Brain (organoid and tissue), 16 donors: ENCODE measurements at places on chromosomes 1 and 21.

- no peak for DNase-seq
These were observed 2.4 kb downstream of the ELAPOR1 start for GRCh38 chr1:109116286-109116685.

DNA sequence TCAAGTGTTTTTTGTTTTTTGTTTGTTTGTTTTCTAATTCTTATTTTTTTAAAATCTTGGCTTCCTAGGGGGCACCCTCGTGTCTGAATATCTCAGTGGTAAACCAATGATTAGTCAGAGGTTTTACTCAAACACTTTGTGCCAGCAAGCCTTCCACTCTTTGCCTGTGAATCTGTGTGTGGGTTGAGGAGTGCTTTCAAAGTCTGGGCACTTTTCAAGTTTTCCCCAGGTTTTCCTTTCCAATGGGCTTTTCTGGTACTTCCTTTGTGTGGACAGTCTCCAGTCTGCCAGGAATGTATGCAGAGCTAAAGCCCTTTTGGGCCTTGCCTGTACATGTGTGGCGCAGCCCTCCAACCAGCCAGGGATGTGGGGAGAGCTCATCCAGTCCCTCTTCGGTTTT is 9.7 kb upstream of the PPIE start:
- DNase-seq, result no peak

DNA sequence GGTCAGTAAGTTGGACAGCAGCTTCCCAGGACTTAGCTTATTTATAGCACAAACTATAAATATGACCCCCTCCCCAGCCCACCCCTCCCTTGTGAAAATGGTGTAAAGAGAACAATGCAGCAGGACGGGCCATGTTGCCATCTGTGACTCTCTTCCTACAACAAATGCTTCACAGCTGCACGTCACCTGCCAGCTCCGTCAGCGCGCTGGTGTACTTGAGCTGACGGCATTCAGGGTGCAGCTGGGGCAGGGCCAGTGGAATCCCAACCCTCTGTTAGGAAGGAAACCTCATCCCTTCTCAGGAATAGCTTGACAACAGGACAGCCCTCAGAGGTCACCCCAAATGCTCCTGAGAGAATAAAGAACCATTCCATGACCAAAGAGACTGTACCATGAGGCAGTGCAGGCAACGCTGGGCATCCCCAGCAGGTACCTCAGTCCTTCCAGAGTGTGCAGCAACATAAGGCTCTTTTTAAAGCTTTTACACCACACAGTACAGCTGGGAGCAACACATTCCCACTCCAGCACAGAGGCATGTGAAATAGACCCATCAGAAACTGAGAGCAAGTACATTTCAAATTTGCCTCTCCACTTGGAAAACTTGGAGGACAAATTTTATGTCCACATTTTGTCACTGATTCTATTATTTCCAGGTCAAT is 85.0 kb downstream of the ATP1A1 start:
- DNase-seq, result peak; percentile 19

DNA sequence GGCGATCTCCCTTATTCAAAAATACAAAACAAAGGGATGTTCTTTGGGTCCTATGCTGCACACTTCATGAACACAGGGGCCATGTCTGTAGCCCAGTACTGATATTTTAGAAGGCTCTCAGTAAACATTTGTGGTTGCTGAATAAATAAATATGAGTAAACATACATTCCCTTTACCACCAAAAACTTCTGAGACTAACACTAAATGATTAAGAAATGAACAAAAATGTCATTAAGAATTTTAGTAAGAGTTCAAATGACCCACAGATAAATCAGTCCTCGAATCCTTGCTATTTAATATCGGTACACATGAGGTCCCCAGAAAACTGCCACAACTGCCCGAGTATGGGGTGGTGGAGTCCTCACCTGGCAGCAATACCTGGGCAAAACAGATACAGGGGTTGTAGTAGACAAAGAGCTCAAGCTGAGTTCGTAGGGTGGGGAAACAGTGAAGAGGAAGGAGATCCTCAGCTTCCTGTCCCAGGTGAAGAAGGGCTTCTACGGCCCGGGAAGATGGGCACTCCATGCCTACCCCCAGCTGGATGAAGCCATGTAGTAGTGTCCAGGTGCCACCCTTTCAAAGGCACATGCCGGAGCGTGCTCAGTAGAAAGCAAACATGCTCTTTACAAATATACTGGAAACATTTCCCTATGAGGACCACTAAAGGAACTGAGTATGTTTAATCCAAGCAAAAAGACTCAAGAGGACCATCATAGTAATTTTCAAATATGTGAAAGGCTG is 72.6 kb upstream of the ARHGAP29 start:
- no peak for DNase-seq

DNA sequence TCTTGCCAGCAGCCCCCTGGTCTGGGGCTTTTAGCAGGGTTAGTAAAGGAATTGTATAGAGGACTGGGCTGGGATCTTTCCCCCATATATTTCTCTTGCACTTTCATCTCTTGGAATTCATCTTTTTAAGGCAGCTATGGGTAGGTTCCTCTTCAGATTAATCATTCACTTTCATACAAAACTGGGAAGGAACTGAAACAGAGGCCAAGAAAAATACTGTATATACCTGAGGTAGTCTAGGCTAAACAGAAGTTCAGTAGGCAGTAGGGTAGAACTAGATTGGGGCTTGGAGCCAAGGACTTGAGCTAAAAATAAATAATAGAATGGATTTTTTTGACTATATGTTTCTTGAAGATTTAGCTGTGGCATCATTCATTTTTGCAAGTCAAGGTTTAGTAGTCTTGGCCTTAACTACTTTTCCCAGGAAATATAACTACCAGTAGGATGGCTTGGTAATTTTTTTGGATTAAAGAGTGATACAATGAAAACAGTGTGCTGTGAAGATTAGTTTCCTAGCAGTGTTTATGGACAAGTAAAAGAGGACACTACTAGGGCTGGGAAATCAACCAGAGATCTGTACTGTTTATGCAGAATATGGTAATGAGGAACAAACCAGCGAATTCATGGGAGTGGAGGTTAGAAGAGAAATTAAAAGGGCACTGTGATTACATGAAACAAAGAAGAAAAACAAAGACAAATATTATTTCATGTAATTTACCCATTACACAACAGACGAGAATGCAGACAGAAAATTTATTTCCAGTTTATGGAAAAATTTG is 50.9 kb upstream of the PTGS2 start:
- DNase-seq, result no peak

DNA sequence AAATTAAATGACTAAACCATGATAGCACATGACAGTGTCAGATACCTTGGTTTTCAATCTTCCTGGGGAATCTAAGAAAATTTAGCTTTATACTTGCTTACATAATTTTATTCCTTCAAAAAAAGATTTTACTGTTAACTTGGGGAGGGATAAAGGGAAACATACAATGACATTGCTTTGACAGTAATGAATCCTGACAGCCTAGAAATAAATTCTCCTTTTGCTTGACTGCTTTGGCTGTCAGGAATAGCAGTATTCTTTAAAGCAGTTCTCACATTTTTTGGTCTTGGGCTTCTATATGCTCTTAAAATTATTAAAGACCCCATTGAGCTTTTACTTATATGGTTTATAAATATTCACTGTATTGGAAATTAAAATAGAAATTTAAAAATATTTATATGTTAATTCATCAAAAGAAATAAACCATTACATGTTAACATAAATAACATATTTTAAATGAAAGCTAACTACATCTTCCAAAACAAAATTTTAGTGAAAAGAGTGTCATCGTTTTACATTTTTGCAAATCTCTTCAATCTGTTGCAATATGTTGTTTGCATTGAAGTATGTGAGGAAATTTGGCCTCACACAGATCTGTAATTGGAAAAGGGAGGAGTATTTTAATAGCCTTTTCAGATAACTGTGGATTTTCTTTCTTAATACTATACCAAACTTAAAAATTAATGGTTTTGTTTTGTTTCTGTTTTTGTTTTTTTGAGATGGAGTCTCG is 16.1 kb downstream of the EPHX4 start:
- DNase-seq, result no peak

DNA sequence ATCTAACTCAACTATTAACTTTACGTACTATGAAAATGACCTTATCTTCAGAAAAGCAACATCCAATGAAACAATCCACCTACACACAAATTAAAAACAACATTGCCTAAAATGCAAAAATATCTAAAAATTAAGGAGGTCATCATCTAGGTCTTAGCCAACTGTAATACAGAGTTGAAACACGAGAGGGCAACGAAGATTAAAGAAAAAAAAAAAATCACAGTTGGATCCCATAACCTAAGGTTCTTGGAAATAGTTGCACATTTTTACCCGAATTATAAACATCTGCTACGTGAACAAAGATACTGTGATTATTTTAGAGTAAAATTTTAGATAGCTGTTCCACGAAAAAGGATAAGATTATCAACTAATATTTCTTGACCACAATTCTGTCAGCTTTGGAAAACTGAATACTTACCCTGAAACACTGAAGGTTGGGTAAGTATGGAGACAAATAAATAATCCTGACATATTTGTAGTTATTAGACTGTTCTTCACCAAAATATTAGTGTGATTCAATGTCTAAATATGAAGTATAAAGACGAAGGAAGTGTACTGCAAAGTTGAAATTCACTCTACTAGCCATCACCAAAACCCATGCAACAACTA is 88.0 kb upstream of the AK4 start:
- DNase-seq, result peak; percentile 39

GRCh38 chr1:39128959-39129358 is 75.5 kb upstream of the MACF1 start:
- DNase-seq, result no peak

DNA sequence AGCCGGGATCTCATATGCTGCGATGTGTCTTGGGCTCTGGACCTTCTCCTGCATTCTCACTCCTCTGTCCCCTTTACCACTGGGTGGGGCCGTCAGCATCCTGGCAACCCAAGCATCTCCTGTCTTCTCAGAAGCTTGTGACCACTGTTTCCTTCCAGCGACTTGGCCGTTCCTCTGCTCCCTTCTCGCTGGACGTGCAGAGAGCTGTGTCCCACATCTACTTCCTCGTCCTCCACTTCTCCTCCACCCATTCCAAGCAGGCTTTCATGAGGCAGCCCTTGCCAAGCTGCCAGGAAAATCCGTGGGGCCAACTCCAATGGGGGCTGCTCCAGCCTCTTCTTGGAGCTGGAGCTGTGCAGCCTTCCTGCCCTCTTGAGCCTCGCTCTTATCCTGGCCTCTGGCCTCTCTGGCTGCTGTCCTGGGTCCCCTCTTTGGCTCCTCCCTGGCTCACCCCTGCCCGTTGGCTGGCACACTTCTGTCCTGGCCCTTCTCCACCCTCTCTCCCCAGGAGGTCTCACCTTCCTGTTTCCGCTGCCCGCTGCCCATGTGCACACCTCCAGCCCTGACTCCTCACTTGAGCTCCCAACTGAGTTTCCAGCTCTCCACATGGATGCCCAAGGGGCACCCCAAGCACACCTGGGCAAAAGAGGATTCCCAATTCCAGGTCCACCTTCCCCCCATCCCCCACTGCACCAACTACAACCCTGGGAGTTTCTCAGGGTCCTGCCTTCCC is 8.7 kb downstream of the FAM131C start:
- no peak for DNase-seq

DNA sequence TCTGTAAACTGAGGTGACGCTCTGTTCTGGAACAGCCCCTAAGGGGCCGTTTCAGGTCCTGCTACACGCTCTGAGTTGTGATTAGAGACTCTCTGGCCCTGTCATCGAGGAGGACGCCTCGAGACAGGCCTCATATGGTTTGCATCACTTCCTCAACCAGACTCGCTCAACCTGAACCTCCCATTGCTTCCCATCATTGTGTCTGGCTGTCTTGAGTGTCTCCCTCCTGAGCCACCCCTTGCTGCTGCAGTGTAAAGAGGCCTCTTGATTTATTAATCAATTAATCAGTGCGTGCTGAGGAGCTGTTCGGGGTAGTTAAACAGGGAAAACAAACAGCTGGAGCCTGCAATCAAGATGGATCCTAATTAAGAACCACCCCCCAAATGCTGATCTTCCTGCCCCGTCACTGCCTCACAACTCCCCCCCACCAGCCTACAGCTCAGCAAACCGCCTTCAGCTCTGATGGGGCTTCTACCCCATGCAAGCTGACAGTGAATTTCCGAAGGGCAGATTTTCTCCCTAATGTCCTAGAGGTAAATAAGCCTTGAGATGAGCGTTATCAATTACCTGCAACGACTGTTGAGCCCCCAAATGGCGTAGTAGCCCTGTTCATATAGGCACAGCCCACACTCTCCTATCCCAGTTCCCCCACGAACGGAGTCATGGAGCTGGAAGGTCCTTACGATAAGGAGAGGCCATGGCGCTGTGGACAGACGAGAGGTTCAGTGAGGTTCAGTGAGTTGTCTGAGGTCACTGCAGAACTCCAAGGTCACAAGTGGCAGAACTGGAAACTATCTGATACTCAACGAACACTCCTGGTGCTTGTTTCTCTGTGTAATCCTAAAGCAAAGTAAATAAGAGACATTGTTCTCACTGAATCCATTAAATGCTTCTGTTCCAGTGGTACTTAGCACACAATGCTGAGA is 210.6 kb downstream of the KIF26B start:
- DNase-seq, result peak; percentile 42

DNA sequence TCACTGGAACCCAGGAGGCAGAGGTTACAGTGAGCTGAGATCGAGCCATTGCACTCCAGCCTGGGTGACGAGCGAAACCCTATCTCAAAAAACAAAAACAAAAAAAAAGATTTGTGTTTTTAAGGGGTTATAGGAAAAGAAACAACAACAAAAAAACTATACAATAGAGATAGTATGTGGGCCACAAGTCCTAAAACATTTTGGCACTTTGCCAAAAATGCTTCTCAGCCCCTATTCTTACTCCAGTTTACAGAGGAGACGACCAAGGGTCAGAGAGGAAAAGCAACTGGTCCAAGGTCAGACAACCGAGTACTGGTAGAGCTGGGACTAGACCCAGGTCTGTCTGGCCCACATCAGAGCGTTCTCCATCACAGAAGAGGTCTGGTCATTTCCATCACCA is 3.0 kb downstream of the FBXO44 start:
- no peak for DNase-seq

- no peak for DNase-seq
These were observed 6.3 kb downstream of the COA7 start for GRCh38 chr1:52691821-52692220.

- no peak for DNase-seq
These were observed 19.9 kb downstream of the LCE3E start for GRCh38 chr1:152546704-152547103.

DNA sequence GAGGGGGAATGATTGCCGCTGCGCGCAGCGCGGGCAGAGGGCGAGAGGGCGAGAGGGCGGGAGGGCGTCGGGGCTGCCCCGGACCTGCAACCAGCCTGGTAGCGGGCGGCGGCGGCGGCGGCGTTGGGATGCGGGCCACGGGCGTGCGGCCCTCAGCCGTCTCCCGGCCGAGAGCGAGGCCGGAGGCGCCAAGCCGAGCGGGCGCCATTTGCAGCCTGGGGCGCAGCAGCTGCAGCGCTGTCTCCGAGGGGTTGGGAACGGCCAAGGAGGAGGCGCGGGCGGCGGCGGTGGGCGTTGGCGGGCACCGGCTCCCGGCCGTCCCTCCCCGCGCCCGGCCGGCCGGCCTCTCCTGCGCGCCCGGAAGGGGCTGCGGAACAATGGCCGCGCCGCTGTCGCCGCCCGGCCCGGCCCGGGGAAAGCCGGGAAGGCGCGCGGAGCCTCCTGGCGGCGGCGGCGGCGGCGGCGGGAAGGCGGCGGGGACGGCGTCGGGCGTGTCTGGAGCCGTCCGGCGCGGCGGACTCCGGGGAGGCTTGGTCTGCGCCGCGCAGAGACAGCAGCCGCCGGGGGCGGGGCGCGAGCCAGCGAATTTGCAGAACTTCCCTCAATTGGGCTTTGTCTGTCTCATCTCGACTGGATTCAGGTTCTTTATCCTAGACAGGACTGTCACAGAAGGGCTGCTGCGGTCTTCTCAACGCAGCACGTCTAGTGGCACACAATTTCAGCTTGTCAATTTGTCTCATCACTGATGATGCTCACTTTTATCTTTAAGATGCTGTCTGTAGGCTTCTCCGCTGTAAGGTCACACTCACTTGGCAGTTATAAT is 35.7 kb downstream of the ZBTB8B start:
- DNase-seq, result peak; percentile 88

GRCh38 chr1:9721606-9722377 is 70.3 kb downstream of the PIK3CD start:
- peak; percentile 69 for DNase-seq
